WERI-Rb-1 (cell line): ENCODE measurements at places on chromosomes 3 and 15.

DNA sequence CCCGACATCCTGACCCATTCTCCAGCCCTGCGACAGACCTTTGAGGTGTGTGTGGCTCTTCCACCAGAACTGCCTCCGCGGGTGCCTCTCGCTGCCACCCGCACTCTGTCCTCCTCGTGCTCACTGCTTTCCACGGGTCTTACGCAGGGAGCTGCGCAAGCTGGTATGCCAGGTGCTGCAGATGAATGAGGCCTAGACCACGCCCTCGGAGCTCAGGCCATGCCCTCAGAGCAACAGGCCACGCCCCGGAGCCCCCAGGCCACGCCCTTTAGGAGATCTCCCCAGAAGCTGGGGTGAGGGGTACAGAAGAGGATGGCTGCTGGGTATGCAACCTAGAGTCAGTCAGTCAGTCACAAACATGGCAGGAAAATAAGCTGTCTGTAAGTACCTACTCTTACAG lies 300.3 kb downstream of the GABRG3 start:
- DNase-seq, result no peak

- no peak for DNase-seq
Measured at GRCh38 chr3:87390821-87391220, 114.4 kb upstream of the POU1F1 start.

DNA sequence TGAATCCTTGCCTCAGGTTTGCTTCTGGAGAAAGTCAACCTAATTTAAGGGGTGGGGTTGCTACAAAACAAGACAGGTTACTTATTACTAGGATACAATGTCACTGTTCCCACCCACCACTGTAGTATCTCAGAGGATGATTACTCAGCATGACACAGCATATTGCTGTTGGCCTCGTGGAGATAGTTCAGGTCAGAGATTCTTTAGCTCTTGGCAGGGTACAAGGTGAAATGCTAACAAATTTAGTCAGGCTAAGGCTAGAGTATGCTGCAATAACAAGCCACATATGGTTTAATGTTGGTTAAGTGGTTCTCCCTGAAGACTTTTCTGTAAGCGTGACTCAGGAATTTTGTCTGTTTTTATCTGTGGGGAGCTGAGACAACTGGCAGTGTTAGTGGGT lies 161.8 kb downstream of the EDEM1 start:
- no peak for DNase-seq

DNA sequence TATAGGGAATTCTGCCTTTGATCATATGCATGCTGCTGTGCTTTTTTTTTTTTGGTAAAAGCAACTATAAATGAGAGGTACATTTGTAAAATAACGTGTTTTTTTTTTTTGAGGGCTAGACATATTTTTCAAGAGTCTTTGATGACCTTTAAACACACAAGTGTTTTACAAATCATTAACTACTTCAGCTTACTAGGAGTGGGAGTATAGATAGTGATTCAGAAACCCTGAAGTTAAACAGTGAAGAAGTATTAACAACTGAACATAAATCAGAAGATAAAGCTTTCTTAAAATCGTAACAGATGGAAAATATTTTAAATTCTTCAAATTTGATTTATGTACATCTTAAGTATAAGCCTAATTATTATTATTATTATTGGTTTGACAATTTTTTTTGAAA lies 2.9 kb upstream of the GMNC start:
- DNase-seq, result no peak
